Stimulated activated CD8-positive, alpha-beta memory T cell treated with anti-CD3 and anti-CD28 coated beads, Interleukin-4, amount 100 ng/mL, for 48 hours (primary cell): ENCODE measurements at places on chromosomes 11 and 22.

GRCh38 chr11:74579577-74580270, 12.7 kb upstream of the POLD3 start:
- no peak for DNase-seq

DNA sequence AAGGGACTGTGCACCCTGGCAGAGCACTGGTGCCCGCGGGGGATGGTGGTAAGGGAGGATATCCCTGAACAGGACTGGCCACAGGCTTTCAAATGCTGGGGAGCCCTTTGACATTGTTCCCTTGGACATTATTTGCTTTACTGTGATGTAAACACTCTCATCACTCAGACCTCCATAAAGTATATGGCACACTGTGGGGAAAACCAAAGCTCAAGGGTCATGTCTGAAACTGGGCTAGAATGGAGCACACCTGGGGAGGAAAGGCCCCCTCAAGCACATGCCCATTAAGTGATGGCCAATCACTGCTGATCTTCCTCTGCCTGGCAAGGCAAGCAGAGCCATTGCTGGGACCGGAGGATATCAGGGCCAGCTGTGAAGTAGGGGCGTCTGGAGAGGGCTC, 60.9 kb upstream of the TENM4 start:
- DNase-seq: no peak

- DNase-seq: no peak
Measured at GRCh38 chr11:61092908-61093763, 9.2 kb upstream of the CD5 start.

- no peak for DNase-seq
Measured at GRCh38 chr11:30310623-30311022, 12.3 kb upstream of the ARL14EP start.

DNA sequence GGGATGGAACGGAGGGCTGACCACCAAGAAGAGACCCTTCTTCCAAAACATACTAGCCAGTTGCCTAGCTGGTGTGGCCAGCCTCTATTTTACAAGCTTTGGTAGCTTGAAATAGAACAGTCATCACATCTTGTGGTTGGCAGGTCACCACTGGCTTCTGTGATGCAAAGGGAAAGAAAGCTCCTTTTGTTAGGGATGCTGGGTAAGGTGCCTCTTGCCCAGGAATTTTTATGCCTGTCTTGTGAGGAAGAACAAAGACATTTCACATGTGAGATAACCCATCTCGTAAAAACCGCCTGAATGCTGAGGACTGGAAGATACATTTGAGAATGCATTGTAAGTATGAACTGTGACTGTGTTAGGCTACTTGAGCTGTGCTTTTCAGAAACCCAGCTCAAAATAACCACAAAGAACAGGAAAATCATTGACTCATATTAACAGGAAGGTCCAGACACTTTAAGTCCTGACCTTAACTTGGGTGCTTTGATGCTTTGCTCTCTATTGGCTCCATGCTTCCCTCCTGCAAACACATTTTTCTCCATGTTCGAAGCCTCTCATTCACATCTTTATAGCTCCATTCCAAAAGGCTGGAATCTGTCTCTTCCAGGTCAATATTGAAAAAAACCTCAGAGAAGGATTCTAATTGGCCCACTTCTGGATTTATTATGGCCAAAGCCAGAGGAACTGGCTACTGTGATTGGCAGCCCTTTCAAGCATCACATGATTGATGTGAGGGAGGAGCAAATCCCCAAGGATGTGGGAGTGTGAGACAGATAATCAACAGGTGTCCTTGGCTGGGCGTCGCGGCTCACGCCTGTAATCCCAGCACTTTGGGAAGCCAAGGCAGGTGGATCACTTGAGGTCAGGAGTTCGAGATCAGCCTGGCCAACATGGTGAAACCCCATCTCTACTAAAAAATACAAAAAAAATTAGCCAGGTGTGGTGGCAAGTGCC, 53.9 kb downstream of the MICAL2 start:
- no peak for DNase-seq

GRCh38 chr11:107951155-107951554, 22.9 kb downstream of the RAB39A start:
- no peak for DNase-seq

GRCh38 chr11:68525336-68525735, 64.8 kb downstream of the PPP6R3 start:
- no peak for DNase-seq

DNA sequence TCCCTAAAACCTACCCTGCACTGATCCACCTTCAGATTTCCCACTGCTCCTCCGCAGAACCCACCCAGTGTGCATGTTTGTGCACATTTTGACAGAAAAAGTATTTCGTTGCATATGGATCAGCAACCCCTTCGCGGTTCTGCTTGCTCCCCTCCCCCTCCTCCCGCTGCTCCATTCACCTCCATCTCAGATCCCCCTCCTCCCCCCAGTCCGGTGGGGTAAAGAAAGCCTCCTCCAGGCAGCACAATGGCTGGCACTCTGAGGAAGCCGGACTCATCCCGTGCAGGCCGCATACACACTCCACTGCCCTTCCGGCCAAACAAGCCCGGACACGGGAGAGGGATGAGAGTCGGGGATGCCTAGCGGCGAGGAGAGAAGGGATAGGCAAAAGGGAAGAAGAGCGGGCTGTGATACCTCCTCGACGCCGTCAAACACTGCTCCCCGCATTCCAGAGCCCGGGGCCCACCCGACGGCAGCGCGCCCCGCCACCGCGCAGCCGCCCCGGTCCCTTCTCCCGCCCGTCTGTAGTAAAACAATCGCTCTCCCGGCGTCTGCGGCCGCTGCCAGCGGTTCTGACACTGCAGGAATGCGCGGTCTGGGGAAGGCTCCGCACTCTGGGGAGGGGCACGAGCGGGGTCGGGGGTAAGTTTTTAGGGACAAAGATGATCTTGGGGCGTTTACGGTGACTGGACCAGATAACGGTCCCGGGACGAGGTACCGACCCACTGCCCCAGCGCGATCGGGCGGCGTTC, 915 bp downstream of the FEZ1 start:
- peak; percentile 37 for DNase-seq

DNA sequence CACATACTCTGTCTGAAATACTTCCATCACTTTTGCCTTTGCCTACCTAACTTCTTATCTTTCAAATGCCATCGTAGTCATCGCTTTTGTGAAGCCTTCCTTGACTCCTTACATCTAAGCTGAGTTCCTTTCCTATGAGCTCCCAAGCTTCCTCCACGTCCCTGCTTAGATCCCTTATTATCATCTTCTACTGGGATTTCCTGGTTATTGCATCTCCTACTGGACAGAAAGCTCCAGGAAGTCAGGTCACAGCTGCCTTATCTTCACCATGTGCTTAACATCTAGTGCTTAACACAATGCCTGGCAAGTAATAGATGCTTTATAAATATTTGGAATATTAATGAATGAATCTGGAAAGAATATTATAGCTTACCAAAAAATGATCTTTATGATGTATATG, 5.9 kb downstream of the YPEL4 start:
- DNase-seq: no peak

DNA sequence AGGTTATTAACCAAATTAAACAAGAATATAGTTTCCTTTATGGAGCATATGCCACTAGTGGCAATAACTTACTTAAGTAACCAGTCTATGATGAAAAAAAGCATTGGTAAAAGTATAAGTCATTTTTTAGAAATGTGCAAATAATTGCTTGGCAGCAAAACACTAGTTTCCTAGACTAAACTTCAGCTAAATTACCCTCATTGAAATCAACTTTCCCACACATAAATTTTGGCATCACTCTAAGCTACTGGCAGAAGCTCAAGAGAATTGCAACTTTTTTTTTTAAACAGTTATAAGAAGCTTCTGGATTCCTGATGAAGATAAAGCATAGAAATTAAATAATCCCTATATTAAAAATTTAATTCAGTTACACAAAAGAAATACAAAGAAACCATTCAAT, 12.5 kb downstream of the CCDC34 start:
- no peak for DNase-seq

- DNase-seq: no peak
Measured at GRCh38 chr11:40328890-40329614, 1130.4 kb downstream of the LRRC4C start.

DNA sequence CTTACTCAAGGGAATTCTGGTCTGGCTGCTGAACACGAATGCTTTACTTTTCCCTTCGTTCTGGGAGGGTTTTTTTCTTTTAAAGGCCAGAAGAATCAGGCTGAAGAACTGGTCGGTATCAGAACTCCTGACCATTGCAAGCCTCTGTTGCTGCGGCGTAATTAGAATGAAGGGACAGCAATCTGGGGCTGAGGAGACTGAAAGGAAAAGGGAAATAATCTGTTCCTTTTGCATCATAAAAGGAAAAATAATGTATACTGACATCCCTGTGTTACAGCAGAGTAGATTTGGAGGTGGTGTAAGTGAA, 670 bp downstream of the SC5D start:
- no peak for DNase-seq

DNA sequence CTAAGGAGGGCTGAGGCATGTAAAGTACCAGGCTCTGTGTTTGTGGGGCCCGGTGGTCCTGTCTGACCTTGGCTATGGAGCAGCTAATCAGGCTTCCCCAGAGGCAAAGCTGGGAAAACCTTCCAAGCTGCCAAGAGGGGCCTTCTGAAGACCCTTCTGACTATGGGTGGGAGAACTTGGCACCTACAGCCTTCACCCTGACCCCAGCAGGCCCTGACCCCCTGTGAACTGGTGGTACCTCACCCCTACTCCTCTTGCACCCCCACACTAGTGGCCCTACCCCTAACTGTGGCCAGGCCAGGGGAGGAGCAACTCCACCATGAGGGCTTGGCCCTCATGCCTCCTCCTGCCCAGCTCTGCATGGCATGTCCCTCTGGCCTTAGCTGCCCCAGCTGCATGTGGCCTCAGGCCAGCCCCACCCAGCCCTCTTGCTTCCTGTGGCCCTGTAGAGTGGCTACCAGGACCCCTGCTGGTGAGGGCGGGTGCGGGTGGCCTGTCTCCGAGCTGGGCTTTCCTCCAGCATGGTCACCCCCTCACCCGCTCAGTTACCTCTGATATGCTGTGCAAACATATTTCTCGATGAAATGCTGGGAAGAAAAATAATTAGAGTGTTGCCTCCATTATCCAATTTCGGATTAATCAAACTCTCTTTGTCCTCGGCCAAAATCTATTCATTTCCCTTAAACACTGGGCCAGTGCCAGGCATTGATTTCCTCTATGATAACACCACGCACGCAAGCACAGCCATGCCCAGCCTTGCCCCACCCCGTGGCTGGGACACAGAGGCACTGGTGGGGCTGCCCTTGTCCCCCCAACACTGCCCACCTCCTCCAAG, 7.5 kb downstream of the GNAZ start:
- DNase-seq: no peak

GRCh38 chr11:107157146-107157808, 139.0 kb upstream of the GUCY1A2 start:
- no peak for DNase-seq

- no peak for DNase-seq
Measured at GRCh38 chr11:27028561-27028965, 12.1 kb upstream of the BBOX1 start.

DNA sequence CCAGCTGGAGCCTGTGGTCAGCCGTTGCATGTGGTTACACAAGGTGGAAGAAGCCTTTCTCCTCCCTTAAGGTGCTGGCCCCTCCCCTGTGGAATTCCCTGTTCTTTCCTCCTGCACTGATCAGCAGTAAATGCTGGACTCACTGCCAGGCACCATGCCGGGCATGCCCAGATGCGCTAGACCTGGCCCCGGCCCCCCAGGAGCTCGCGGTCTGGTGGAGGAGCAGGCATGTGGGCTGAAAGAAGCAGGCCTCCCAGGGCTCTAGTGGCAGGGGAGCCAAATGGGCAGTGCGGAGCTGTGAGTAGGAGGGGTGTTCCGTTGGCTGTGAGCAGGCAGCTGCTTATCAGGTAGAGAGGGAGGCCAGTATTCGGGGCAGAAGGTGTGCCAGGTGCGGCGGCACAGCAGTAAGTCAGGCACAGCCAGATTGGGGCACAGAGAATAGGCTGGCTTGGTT, 10.2 kb downstream of the DGKZ start:
- no peak for DNase-seq
